ENCODE measurements at places on chromosomes 16 and 17.

DNA sequence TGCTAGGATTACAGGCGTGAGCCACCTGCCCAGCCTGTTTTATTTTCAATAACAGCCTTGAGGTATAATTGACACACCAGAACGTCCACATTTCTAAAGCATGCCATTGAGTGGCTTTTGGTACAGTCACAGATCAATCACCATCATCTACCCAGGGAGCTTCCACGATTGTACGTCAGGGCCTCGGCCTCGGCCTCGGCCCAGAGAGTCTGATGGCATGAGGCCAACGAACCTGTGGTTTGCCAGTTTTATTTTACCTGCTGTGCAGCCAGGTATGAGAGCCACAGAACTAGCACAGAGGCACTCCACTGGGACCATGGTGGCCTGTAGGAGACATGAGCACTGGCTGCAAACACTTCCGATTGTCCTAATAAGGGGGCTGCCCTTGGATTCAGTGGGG, 8.3 kb downstream of the UBALD1 start:
- DNase-seq = no peak

DNA sequence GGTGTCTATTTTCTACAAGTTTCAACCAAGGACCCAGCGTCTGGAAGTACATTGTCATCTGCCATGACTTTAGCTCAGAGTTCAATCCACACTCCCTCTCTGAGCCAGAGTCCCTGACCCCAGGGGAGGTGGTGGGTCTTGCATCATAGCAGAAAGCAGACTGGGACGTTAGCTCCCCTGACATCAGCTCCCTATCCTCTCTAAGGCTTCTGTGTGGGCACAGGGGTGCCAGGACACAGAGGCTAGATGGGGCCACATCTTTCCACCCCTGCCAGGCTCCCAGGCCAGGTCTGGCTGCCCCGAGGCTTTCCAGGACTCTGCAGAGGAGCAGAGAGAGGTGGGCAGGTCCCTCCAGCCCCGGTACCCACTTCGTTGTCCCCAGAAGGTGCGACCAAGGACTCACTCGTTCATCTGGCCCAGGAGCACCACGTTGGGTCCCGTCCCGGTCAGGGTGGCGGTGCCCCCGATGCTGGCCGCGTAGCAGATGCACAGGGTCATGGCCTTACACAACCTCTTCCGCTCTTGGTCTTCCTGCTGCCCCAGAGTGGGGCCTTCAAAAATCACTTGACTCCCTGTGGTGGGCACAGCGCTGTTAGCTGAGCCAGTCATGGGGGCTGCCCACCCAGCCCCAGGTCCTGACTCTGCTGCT, 10.5 kb downstream of the SLC13A5 start:
- no peak for DNase-seq

DNA sequence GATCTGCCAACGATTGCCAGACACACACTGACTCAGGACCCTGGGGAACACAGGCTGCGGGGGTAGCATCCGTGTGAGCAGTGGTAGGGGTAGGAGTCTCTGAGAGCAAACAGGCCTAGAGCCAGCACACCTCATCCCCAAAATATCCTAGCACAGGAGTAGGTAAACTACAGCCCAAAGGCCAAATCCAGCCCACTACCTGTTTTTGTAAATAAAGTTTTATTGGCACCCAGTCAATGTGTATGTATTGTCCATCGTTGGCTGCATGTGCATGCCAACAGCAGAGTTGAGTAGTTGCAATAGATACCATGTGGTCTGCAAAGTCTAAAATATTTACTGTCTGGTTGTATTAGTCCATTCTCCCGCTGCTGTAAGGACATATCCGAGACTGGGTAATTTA, 55.5 kb upstream of the GPRC5B start:
- DNase-seq = no peak

- DNase-seq = no peak
Measured at GRCh38 chr16:49825041-49825440, 30.9 kb downstream of the ZNF423 start.

DNA sequence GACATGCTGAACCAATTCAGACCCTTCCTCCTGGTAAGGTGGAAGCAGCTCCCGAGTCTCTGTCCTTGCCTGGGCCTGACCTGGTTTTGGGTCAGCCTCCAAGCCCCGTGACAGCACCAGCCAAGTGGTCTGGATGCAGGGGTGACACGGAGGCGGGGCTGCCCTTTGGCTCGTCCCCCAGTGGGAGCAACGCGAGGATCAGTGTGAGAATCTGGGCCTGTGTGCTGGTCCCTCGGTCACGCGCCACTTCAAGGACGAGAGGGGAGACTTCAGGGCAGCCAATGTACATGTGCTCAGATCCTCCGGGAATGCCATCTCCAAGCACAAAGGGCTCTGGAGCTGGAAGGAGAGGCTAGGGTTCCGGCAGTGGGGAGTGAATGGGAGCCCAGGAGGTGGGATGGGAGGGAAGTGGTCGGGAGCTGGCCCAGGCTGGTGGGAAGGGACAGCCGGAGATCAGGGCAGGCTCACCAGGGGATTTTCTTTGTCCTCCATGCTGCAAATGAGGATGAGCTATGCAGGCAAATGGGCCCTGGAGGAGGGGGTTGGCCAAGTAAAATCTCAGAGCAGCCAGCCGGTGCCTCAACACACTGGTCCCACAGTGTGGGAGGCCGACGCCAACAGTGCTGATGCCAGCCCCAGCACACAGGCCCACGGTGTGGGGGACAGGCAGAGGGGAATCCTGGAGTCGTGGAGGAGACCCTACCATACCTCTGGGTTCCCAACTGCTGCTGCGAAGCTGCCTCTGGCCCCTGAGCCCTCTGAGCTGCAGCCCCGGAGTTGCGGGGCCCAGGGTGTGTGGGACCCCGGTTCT, 4.2 kb upstream of the NDRG4 start:
- DNase-seq = peak; percentile 78

- no peak for DNase-seq
Measured at GRCh38 chr16:85761861-85762260, 11.0 kb upstream of the C16orf74 start.

- no peak for DNase-seq
Measured at GRCh38 chr16:11327277-11328171, 17.7 kb upstream of the RMI2 start.

DNA sequence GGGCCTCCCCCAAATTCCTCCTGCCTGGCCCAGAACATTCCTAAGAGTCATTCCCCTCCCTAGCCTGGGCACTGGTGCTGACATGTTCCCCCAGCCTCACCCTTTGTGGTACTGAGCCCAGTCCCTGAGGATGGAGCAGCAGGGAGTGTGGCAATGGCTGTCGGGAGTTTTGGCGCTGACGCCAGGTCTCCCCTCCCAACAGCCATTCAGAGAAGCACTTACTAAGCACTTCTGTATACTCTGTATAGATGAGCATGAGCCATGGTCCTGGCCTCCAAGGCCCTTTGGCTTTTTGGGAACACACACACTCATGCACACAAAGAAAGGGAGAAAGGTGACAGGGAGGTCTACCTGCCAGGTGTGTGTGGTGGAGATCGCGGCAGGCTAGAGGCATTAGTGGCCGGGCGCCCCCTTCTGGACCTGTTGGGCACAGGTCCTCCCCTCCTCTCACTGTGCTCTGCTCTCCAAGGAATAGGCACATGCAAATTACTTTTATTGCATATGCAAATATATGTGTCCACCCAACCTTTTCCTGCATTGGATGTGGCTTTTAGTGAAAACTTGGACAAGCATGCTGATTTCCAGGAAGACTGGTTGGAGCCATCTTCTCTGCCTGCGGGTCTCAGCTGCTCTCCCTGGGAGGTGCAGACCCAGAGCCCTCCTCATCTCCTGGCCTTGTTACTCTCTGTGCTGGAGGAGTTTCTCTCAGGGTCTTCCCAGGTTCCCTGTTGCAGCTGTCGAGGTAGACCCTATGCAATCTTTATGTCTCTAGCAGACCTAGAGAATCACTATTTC, 17.4 kb upstream of the C17orf107 start:
- peak; percentile 77 for DNase-seq

- no peak for DNase-seq
Measured at GRCh38 chr16:66580605-66581209, 1.4 kb downstream of the CMTM2 start.

GRCh38 chr17:44909681-44910144, 5.6 kb downstream of the GFAP start:
- no peak for DNase-seq

DNA sequence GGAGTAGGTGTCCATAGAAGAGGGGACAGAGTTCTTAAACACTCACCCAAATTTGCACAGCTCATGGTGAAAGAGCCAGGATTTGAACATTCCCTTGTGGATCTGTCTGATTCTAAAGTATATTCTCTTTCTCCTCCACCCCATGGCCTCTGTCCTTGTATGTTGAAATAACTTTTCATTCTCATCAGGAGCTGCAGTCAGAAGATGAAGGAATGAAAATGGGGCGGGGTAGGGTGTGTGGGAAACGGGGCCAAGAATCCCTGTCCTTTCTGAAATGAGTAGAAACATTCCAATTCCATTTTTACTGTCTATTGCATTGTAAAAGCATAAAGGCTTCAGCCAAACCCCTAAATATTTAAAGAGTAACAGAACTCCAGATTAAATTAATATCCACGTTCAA, 42.8 kb downstream of the NOG start:
- no peak for DNase-seq

- no peak for DNase-seq
Measured at GRCh38 chr16:54696522-54696921, 234.1 kb upstream of the IRX5 start.

DNA sequence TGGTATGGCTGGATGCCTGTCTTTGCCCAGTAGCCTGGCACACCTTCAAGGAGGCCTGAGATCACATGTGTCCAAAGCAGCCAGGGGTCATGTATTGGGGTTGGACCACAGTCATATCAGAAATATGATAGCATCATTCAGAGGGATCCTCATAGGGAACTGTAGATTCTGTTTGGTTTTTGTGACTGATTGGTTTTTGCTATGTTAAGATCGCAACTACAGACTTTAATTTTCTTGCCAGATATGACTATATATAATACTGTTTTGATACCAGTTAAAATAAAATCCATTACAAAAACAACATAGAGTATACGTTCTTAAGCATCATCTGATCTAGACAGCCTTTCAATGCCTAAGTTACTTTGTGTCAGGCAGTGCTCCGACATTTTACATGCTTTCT, 11.8 kb upstream of the SMPD3 start:
- DNase-seq = no peak

DNA sequence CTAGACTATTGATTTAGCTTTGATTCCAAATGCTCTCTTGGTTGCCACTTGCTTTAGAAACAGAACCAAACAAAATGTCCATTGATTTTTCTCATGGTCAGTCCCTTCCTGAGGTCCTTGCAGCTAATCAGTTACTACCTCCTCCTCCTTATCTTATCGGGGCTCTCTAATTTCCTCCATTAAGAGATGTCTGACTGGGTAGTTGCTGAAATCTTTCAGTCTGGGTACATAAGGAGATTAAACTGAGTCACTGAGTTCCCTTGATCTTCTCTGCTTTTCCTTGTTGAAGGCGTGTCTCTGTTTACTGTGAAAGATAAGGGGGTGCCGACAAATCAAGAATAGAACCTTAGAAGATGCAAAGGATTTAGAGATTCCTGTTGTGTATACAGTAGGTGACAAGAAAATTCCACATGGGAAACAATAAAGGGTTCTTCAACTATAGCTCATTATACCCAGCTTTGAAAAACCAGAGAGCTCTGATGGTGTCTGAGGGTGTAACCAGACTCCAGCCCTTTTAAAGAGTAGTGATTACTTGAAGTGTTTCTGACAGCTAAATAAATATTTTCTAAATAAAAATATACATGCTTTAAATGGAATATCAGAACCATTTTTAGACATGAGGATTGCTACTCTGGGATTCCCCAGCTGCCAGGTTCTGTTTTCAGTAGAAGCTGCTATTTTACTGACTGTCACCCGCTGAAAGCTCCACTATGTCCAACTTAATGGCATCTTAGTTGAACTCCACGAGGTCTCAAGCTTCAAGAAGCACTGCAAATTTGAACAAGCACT, 791.3 kb upstream of the SOX9 start:
- no peak for DNase-seq

GRCh38 chr17:50614471-50615051, 20.1 kb upstream of the ABCC3 start:
- DNase-seq = no peak

- no peak for DNase-seq
Measured at GRCh38 chr16:65306300-65306699, 184.4 kb upstream of the CDH11 start.

DNA sequence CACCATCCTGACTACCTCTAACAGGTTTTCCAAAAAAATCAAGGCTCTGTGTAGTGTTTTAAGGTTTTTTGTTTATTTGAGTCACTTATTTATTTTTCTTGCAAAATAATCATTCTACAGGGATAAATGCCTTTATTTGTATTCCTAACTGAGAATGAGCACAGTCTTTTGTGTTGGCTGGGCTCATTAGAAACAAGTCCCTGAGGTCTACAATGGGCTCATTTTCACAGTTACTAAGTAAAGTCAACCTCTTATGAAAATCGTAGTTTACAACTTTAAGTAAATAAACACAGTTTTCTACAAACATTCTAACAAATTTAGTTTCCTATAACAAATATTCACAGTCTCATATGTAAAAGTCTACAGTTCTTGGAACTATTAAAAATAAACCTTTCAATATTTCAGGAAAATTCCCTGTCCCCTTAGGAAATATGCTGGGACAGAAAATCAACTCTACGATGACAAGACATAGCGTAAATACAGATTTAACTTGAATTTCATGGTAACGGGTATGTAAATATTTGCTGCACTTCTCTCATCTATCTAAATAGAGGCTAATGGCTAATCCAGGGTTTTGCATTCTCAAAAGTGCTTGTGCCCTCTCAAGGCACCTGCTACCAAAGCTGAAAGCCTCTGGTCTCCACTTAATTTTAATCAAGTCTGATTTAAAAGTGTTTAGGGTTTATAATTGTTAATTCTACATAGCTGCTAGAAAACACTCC, 31.5 kb upstream of the CDH5 start:
- peak; percentile 53 for DNase-seq

GRCh38 chr17:18258356-18259038, at the start of gene FLII:
Gene FLII, minus strand, starts transcription at chr17:18258738. Its CDS starts 48 bp downstream, at chr17:18258690.
- peak; percentile 78 for DNase-seq

DNA sequence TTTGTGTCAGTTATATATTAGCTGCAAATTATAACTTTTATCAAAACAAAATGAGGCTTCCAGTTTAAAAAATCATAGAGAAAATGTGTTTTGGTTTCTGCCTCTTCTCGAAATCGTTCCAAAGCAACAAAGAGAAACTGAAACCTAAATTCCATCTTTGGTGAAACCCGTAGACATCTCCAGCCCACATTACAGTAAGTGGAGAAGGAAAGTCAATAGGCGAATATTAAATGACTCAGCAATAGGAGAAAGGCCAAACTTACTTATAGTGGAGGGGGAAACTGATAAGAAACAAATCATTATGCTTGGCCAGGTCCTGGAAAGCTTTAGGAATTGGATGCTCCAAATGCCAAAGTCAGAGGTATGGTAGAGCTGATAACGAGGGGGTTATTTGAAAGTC, 103.0 kb upstream of the SHISA6 start:
- DNase-seq = no peak

- DNase-seq = no peak
Measured at GRCh38 chr17:61469949-61470348, 17.7 kb downstream of the TBX4 start.

- DNase-seq = no peak
Measured at GRCh38 chr17:55580596-55581133, 69.4 kb upstream of the SMIM36 start.
